ENCODE measurements at places on chromosomes 12 and 14.

DNA sequence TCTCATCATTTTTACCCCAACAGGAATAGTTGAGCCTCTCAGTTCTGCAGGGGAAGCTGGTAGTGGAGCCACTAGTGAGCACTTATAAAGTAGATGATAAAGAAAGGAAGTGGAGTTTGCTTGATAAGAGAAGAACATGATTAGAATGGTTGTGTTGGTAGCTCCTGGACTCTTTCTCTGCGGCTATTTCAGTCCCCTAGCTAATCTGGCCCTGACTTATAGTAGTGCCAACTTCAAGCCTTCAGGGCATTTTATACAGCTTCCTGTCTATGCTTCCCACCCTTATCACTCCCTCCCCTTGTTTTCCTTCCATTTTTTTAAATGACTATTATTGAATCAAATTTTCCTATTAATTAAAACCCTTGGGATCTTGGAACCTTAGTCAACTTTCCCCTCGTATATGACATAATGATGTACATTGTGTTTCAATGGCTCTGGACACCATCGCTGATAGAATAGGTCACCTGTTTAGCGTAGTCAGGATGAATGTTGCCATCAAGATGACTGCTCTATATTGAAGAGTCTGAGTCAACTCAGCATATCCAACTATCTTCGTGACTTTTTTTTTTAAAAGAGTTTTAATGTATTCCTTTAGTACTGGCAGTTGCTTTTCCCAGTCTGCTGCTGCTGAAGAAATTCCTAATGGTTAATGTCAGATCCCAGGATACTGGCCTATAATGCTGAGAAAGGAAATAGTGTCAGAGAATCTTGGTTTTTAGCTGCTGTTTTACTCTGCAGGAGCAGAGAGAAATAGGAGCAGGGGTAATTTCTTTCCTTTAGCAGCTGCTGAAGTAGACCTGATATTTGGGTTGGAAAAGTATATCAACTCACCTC, 16.2 kb upstream of the PCNX1 start:
- no peak for DNase-seq

DNA sequence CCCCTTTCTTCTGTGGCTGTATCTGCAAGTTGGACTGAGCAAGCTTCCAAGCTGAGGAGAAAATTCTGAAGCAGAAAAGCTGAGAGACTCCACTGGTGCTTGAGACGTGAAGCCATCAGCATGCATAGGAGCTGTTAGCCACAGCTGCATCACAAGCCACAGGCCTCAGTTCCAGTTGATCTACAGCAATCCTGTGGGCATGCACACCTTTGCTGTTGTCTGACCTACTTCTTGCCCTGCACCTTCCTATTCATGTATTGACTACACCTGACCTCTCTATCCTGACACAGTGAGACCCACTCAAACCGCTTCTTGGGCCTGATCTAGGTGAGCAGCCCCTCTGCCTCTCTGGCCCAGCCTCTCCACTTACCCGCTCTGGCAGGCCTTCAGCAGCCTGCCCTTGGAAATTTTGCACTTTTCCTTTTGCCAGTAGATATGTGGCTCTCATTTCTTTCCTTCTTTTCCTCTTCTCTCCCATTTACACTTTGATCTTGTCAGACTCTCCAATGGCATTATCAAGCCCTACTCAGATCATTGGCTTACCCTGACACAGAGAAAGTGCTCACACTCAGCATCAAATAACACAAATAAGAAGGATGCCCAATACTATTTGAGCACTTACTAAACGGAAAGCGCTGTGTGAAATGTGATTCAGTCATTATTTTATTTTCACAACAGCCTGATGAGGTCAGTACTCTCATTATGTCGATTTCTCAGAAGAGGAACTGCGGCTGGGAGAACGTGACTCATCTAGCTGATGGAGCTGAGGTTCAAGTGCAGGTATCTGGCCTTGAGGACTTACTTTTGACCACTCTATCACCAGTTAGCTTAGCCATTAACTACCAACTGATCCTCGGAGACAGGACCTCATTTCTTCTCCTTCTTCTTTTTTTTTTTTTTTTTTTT, 21.9 kb upstream of the PTGR2 start:
- DNase-seq: no peak

DNA sequence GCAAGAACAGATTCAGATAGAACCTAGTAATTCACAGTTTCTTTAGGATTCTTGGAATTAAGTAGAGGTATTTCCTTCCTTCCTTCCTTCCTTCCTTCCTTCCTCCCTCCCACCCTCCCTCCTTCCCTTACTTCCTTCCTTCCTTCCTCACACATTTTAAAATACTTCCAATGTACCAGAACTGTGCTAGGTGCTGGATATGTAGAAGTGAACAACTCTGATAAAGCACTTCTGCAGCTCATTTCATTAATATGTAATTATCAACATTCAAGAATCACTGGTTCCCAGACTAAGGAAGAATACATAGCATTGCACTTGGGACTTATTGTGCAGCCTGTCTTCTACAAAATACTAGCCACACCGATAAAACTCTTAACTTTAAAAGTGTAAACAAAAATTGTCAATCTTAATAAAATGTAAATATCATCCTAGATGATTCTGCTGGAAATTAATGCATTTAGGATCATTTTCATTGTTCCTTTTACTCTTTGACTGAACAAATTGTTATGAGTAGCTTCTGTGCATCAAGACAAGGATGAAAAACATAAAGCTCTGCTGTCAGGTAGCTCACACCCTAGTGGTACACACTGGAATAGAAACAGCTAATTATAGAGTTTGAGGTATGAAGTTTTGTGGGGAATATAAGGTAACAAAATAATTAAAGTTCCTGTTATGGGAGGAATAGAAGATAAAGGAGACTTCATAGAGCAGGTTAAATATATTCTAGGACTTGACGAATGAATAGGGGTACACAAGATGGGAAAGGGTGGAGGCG, 99.9 kb upstream of the MYF6 start:
- no peak for DNase-seq

DNA sequence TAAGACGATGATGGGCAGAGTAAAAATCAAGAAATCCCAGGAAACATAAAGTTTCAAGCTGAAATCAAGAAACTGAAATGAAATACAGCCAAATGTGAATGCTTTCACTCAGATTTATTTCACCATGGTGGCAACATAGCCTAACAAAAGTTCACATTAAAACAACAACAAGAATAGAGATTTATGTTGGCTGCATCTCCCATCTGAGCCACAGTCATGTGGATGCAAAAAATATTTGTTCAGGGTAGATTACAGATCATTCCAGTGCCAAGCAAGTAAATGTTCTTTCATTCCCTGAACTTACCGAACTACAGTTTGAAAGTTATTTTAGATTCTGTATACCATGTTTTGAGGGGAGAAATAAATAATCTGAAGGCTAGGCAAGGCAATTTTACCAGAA, 159.9 kb upstream of the TMTC1 start:
- DNase-seq: no peak

- DNase-seq: no peak
Measured at GRCh38 chr12:24574538-24574937, 374.4 kb downstream of the BCAT1 start.

DNA sequence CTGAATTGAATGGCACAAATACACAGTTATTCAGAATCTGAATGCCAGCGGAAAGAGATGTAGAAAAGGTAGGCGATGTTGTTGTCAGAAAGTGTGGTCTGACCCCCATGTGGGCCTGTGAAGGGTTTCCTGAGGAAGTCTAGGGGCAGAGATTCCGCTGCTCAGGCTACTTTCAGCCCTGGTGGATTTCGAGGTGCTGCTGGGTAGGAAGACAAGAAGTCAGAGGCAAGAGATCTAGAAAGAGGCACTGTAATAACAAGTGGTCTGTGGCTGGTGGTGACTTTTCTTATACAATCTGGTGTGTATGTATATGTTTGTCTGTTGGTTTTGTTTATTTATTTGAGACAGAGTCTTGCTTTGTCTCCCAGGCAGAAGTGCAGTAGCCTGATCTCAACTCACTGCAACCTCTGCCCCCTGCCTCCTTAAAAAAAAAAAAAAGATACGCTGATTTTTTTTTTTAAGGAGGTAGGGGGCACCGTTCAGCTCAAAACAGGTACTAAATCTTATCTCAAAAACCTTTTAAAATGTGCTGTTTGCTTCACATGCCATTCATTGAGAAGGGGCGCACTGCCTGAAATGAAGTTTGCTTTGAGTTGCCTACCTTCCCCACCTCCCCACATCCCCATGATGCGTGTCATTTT, 27.1 kb upstream of the MANSC4 start:
- DNase-seq: no peak

DNA sequence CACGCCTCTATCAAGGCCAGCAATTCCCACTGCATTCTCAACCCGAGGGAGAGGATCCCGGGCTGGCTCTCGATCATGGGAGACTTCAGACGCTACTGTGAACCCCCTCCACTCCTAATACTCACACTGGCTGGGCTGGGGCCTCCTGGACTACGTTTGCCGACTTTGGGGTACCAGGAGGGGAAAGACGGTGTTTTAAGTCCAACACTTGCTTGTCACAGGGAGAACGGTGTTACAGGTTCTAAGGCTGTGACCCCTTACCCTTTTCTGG, 463 bp downstream of the NACA start:
- no peak for DNase-seq

- no peak for DNase-seq
Measured at GRCh38 chr14:54834081-54834480, 68.5 kb downstream of the GCH1 start.

DNA sequence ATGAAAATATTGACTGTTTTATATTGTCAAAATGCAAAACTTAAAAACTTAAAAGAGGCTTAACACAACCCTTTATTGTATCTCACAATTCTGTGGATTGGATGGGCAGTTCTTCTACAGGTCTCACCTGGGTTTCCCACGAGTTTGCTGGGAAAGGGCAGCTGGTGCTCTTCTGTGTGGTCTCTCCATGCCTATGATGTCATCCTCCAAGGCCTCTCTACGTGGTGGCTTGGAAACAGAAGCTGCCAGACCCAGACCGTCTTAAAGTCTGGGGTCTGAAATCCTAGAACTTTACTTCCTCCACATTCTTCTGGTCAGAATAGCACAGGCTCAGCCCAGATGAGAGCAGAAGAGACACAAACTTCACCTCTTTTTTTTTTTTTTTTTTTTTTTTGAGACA, 36.5 kb upstream of the KICS2 start:
- DNase-seq: no peak

DNA sequence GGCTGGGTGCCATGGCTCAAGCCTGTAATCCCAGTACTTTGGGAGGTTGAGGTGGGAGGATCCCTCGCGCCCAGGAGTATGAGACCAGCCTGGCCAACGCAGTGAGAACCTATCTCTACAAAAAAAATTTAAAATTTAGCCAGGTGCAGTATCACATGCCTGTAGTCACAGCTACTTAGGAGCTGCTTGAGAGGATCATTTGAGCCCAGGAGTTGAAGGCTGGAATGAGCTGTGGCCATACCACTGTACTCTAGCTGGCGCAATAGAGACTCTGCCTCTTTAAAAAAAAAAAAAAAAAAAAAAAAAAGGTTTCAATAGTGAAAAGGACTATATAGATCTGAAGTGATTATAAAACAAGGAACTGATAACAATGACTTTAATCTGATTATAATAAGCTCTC, 13.5 kb downstream of the PSMA3 start:
- no peak for DNase-seq

DNA sequence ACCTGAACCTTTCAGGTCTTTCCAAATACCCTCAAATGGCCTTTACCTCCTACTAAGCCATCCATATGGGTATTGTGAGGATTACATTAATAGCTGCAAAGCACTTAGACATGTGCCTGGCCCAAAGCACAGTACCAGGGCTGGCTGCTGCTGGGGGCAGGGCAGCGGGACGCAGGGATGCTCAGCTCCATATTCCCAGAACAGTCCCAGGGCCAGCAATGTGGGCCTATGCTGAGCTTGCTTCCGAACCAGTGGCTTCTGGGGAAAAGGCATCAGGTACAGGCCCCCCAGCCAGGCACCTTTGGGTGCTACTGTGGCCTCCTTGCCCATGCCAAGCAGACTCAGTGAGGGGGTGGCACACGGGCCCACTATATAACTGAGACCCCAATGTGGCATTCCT, 10.4 kb downstream of the ACTN1 start:
- DNase-seq: no peak

- DNase-seq: no peak
Measured at GRCh38 chr14:29043737-29044136, 277.1 kb downstream of the FOXG1 start.

GRCh38 chr12:116691636-116692035, 46.2 kb downstream of the SPRING1 start:
- DNase-seq: no peak

DNA sequence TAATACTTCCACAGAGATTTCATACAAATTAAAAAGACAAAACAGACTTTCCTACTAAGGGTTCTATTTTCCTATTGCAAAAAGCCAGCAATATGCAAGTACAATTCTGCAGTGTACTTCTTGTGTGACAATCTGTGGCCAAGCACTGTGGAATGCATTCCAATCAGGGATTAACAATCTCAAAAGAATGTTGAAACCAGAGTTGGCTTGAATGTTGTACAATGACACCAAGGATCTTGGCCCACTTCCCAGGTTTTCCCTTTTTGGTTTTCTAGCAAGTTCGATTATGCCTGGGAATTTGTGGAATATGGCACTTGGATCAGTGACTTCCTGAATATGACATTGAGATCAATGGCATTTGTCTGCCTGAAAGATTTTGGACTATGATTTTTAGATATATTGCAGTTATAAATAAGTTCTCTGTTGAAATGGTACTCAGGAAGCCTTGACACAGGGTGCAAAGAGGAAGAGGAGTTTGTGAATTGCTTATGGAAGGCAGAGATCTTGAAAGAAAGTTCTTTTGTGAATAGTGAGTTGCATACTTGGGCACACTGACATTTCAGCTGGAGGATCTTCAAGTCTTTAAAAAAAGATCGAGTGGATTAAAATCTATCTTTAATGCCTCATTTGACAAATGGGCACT, 81.4 kb upstream of the FERMT2 start:
- no peak for DNase-seq

GRCh38 chr14:38107216-38107631, 100.5 kb upstream of the SSTR1 start:
- no peak for DNase-seq

DNA sequence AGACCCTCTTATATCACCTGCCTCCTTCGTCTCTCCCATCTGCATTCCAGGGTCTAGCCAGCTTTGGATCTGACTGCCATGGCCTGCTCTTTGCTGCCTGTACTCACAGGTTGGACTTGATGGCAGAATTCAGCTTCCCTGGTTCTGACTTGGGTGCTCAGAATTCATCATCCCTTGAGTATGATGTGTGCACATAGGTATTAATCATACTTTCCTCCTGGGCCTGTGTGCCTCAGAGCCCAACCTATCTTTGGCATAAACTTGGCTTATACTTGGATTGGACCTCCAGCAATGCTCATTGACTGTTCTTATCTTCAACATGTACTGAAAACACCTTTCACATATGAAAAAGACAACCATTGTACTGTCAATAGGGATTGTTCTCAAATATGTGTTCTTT, 70.7 kb upstream of the LMNTD1 start:
- no peak for DNase-seq

All from Panc1 (cell line).